AG04449 (cell line): ENCODE measurements at places on chromosomes 3 and 15.

DNA sequence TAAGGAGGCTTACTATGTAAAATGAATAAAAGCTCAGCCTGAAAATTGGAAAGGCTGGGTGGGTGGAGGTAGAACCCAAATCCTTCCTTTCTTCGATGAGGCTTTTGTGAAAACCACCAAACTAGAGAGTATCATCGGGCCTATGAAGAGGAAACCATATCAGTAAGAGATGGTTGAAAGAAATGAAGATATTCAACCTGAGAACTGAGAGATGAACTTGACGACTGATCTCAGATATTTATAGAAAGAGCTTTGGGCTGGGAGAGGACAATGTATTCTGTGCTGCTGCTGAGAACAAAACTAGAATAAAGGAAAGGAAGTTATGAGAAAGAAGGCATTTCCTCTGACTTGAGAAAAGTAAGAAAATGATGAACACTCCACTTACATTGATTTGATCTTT lies 236.6 kb downstream of the KCNH8 start:
- no peak for DNase-seq

DNA sequence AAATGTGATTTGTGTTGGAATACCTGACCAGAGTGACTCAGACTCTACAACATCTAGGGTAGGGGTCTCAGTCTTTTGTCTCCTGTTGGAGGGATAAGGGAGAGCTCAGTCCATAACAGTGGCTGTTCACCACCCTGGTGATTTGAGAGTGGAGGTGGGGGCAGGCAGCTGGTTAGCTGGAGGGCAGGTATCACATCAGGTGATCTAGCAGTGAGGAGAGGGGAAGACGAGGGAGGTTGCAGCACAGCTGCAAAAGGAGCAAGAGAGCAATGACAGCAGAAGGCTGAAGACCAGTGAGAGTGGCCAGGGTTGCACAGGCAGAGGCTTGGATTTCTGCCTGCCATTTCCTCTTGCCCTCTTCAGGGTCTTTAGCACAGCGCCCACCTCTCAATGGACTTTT lies 38.4 kb downstream of the PLCL2 start:
- no peak for DNase-seq

GRCh38 chr15:61146091-61146930 lies 82.8 kb downstream of the RORA start:
- no peak for DNase-seq

GRCh38 chr3:125069968-125070745 lies 14.4 kb upstream of the HEG1 start:
- DNase-seq: no peak

DNA sequence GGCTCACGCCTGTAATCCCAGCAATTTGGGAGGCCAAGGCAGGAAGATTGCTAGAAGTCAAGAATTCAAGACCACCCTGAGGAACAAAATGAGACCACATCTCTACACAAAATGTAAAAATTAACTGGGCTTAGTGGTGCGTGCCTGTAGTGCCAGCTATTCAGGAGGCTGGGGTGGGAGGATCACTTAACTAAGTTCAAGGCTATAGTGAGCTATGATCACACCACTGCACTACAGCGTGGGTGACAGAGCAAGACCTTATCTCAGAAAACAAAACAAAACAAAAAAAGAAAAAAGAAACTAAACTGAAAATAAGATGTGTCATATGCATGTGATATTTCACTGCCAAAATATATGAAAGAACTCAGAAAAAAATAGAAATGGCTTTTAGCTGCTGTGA lies 243.3 kb upstream of the CCDC54 start:
- DNase-seq: no peak

GRCh38 chr15:93072011-93072410 lies 17.0 kb downstream of the RGMA start:
- DNase-seq: peak; percentile 2

DNA sequence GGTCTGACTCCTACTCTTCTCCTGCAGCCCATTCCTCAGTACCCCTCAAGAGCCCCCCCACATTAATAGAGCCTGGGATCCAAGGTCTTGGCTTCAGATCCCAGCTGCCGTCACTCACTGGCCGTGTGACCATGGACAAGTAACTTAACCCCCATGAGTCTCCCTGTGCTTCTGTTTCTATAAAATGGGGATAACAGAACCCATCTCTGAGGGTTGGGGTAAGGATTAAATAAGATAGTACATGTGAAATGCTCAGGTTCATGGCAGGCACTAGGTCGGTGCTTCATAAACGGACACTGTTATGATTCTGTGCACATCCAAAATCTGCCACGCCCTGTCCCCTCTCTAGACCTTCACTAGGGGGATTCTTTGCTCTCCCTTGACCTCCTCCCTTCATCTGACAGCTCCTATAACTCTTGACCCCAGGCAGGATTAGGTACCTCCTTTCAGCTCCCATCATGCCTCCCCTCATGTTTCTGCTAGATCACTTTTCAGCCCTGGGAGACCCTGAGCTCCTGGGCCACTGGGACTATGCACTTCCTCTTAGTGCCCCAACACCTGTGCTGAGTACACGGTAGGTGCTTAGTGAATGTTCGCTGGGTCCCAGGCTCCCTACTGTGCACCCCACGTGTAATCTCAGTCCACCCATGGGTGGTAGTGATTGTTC lies 1.5 kb downstream of the CAND2 start:
- DNase-seq: no peak

DNA sequence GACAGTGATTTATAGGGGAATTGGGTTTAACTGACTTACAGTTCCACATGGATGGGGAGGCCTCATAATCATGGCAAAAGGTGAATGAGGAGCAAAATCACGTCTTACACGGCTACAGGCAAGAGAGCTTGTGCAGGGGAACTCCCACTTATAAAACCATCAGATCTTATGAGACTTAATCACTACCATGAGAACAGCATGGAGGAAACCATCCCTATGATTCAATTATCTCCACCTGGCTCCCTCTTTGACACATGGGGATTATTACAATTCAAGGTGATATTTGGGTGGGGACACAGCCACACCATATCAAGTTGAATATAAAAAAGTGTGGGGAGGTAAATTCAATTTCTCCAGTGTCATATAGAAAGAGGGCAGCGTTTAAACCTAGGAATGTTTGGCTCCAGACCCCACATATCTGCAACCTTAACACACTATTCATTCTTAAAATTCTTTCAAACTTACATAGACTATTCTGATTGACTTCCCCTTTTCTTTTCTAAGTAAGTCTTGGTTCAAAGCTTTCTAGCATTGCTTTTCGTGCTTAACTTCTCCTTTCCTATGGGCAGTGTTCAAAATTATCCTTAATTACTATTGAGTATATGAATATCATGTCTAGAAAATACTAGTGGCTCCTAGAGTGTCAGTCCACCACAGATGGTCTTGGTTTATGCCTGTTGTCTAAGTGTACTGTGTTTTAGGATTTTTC lies 446.7 kb upstream of the GBE1 start:
- no peak for DNase-seq

DNA sequence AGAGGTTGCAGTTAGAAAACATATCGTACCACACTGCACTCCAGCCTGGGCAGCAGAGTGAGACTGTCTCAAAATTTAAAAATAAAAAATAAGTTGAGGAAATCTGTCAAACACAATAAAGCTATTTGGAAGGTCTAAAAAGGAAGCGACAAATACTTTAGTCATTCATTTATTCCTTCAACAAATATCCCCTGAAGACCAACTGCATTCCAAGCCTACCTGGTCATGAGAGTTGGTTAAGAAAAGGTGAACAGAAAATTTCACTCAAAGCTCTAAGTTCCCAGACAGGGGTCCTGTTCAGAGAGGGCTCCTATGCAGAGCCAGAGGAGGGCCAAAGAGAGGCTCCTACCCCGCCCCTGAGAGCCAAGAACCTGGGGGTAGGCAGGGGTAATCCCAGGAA lies 15.4 kb upstream of the PRKAR2A start:
- DNase-seq: no peak

GRCh38 chr15:89693696-89694095 lies 3.1 kb downstream of the WDR93 start:
- DNase-seq: no peak

DNA sequence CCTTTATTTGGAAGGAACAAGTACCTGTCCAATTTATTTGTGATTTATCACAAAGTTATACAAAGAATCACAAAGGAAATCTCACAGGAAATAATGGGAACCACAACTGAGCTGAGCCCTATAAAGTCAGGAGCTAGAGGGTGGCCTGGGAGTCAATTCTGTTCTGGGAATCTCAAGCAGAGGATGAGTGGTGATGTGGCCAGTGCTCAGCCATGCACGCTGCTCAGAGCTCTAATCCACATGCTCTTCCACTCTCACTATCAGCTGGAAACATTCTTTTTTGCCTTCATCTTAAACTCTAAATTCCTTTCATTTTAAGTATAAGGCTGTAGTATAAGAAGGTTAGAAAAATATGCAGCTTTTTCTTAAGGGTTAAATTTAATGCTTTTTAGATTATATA lies 36.6 kb downstream of the UACA start:
- no peak for DNase-seq

GRCh38 chr3:186787642-186788481 lies 4.5 kb downstream of the EIF4A2 start:
- no peak for DNase-seq

- no peak for DNase-seq
Measured at GRCh38 chr3:48650723-48651122, 12.0 kb downstream of the CELSR3 start.

DNA sequence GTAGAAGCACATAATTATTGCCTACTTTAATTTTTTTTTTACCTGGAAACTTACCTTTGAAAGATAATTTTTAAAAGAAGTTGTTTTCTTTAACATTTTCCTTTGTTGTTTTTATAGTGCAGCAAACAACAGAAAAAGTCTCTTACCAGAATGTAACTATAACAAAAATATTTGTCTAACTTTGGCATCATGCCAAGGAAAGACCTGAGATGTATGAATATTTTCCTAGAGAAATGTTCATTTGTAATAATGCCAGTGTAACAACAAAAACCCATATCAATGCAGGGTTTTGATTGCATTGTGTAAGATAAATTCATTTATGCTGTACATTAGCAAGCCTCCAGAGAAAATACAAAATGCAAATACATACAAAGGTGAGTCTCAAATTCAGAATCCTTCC lies 775.7 kb downstream of the SI start:
- no peak for DNase-seq

- no peak for DNase-seq
Measured at GRCh38 chr3:159757341-159758060, 231.1 kb upstream of the IL12A start.

GRCh38 chr3:126267976-126268615 lies 87.7 kb upstream of the ALDH1L1 start:
- DNase-seq: no peak

GRCh38 chr3:24503616-24504113 lies 9.0 kb upstream of the THRB start:
- no peak for DNase-seq

DNA sequence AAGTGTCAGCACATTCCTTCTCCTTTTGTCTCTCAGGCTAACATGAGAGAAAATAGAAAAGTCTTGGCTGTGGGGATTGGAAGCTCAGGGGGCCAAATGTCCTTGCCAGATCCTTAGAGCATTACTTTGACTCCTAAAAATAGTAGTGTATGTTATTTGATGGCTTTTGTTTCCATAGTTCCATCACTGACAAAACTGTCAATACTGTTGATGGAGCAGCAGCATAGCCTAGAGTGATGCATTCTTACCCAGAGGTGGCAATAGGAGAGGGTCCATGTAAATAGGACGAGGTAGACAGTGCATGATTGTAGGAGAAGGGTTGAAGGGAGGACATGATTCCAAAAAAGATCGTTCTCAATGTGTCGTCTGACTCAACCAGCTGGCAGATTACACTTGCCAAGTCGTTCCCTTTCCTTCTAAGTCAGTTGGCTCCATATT lies 282.7 kb upstream of the TPRG1 start:
- no peak for DNase-seq

DNA sequence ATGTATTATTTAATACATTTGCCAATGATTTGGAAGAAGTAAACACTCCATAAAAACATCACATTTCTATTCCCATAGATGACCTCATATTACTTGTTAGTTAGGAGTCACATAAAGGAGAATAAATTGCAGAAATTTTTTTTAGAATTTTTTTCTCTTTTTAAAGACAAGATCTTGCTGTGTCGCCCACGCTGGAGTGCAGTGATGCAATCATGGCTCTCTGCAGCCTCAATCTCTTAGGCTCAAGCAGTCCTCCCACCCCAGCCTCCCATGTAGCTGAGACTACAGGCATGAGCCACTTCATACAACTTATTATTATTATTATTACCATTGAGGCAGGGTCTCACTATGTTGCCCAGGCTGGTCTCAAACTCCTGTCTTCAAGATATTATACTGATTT lies 12.3 kb upstream of the USP8 start:
- no peak for DNase-seq

DNA sequence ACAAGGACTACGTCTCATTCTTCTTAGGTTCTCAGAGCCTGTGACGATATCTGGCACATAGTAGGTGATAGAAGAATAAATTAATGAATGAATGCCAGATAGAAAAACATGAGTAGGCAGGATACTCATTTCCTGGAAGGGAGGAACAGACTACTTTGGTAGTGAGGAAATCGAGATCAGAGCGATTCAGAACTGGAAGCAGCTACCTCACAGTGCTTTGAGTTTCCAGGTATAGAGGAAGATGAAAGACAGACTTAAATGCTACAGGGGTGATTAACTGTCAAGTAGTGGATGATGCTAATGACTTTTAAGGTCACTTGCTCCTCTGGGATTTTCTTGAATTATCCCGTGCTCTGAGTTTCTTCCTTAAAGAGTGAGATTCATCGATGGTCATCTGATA lies 951.5 kb upstream of the CFAP20DC start:
- no peak for DNase-seq

GRCh38 chr15:78455749-78456148 lies 17.7 kb downstream of the IREB2 start:
- DNase-seq: no peak

DNA sequence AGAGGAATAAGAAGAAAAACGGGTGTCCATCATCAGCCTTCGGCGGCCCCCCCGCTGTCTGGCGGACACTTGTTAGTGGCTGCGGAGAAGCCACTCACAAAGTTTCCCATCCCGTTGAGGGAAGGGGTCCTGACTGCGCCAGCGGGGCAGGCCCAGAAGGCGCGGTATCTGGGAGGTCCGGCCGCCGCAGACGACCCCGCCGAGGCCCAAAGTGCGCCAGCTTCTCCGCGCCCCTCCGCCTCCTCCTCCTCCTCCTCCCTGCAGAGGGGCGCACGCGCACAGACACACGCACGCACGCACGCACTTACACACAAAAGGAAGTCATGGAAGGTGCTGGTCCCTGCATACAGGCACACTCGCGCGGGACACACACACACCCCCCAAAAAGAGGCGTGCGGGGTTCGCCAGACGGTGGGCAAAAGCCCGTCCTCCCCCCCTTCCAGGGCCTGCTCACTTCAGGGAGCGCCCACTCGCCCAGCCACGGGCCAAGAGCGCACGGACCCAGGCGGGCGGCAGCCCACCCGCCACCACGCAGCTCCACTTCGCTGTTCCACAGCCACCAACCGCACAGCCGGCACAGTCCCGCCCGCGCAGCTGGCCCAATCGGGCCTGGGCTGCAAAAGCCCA lies 18.0 kb downstream of the ZNF148 start:
- DNase-seq: no peak

- no peak for DNase-seq
Measured at GRCh38 chr3:128081226-128081625, 29.0 kb downstream of the SEC61A1 start.
